NCI-H510A treated with DMSO at 0.1 percent for 48 hours (cell line): ENCODE measurements at places on chromosomes 6 and 20.

- DNase-seq: no peak
These were observed 54.2 kb upstream of the NAA20 start for GRCh38 chr20:19962958-19963357.

DNA sequence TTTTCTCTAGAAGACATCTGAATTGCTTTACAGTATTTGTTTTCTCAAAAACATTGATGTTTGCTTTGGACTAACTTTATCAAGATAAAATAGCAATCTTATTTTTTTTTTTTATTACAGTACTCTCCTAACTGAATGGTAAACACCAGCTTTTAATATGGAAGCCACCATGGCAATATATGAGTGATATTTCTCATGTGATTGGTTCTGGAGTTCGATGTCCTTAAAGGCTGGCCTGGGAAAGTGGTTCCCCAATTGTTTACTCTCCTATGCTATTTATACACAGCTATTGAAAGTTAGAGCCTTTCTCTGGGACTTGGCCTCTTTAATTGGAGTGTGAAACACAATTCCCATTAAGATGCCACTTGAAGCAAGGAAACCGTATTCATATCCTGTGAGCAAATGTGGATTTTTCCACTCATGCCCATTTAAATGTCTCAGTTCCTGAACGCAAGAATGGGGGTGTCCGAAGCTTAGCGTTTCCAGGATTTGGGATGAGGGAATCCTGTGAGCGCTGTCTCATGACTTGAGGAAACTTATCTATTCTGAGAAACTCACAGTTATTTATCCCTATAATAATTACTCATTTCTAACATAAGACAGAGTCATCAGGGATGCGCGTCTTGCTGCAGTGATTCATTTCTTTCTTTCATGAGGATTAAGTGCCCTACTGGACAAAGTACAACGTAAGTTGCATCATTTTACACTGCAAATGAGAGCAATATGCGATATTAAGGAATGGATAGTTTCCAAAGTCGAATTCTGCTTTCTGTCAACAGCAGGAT, 143.3 kb upstream of the PREP start:
- peak; percentile 7 for DNase-seq

- peak; percentile 43 for DNase-seq
These were observed 109.5 kb downstream of the SNX5 start for GRCh38 chr20:17859002-17859615.

DNA sequence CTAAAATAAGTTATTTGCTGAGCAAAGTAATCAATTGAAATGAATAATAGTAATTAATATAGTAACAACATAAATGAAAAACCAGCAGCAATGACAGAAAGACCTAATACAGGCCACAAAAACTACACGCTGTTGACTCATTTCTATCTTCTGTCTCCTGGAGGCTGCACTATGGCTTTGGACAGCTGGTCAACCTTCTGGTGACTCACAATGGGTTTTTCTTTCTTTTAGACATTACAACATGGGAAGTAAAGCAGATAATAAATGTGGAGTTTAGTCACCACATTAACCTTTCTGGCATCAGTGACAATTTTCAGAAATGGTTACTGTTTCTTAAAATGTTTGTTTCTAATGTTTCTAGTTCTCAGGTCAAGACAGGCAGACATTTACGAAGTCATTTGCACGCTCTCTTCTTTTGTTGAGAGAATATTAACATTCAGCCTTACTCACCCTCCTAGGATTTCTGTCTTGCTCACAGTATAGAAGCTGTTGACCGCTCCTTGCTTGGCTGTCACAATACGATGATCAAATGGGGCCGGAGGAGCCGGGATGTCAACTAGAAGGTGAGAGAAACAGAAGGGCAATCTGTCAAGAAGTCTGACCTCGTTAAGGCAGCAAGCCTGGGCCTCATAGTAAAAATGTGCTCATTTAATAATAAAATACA, 62.2 kb downstream of the MYLK4 start:
- no peak for DNase-seq

- DNase-seq: no peak
These were observed 1.6 kb upstream of the SOBP start for GRCh38 chr6:107488174-107488874.

GRCh38 chr6:148827416-148828045, 80.7 kb downstream of the UST start:
- no peak for DNase-seq

DNA sequence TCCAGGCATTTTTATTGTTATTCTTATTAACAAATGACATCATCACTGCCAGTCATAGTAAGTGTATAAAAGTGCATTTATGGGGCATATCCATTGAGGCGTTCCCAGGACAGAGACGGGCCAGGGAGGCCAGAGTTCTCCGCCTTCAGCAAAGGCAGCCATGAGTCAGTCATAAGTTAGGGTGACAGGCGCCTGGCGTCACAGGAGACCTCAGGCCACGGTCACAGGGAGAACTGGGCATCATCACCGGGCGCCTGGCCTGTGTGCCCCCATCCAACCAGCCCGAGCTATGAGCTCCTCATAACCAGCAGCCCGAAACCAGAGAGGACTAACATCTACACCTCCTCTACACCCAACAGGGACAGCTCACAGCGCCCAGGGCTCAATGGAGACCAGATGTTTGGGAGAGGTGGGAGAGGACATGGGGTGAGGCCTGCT, 259.2 kb downstream of the DLL1 start:
- no peak for DNase-seq

GRCh38 chr6:34057790-34058189, 88.1 kb downstream of the GRM4 start:
- DNase-seq: no peak

- peak; percentile 94 for DNase-seq
These were observed 129.2 kb downstream of the HFE start for GRCh38 chr6:26216359-26216885.

DNA sequence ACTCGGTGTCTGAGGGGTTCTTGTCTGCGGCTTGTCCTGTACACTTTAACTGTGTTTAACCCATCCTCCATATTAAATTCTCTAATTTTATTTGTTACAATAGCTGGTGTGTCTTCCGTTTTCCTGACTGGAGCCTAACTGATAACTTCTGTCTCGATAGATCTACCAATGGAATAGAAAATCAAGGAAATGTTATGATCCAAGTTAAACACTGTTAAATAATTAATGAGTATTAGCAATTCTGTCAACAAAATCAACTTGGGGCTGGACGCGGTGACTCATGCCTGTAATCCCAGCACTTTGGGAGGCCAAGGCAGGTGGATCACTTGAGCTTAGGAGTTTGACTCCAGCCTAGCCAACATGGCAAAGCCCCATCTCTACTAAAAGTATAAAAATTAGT, 81.7 kb downstream of the DNAH8 start:
- DNase-seq: no peak

- peak; percentile 49 for DNase-seq
These were observed 1.2 kb downstream of the IP6K3 start for GRCh38 chr6:33745548-33745947.

DNA sequence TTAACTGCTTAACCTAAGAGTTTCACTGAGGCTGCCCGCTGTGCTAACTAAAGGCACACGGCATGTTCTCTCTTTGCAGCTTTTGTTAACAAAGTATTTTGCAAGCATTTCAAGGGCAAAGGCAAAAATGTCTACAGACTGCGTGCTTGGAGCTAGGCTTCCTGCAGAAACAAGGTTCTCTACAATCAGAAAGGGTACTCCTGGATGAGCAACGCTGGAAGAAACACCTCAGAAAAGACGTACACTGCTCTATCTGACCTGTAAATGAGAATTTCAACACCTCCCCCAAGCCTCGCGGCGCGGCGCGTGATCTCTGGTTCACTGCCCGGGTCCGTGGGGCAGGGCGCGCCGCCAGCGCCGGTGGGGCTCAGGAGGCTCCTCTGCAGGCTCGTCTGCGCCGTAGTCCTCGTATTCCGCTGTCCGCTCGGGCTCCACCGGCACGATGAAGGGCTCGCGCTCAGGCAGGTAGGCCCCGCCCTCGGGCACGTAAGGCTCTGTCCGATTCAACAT, 120.9 kb downstream of the COL12A1 start:
- DNase-seq: peak; percentile 15

DNA sequence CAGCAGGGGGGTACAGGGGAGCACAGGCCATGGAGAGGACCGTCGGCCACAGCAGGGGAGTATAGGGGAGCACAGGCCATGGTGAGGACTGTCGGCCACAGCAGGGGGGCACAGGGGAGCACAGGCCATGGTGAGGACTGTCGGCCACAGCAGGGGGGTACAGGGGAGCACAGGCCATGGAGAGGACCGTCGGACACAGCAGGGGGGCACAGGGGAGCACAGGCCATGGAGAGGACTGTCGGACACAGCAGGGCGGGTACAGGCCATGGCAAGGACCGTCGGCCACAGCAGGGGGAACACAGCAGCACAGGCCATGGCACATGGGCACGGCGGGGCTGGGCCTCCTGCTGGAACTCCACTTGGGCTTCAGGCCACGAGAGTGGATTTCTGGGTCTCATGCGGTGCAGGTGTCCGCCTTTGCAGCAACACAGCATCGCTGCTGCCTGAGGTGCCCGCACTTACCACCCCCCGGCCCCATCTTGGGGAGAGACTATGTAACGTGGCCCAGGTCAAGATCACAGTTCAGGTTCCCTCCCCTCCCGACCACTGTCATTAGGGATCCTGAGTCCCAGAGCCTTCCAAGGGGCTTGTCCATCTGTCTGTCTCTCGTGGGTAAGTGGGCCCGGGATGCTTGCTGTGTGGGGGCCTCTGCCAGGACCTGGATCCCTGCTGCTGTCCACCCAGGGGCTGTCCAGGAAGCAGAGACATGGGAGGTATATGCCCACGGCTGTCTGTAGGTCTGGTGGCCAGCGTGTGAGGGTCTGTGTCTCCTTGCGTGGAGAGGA, 2.5 kb downstream of the NPBWR2 start:
- DNase-seq: no peak
